Femur (tissue), 1 donor: ENCODE measurements at places on chromosomes 5 and 9.

- DNase-seq = peak; percentile 64
These were observed 23.9 kb upstream of the MAPK9 start for GRCh38 chr5:180315762-180316212.

- no peak for DNase-seq
These were observed 105.8 kb downstream of the EFNA5 start for GRCh38 chr5:107564931-107565372.

DNA sequence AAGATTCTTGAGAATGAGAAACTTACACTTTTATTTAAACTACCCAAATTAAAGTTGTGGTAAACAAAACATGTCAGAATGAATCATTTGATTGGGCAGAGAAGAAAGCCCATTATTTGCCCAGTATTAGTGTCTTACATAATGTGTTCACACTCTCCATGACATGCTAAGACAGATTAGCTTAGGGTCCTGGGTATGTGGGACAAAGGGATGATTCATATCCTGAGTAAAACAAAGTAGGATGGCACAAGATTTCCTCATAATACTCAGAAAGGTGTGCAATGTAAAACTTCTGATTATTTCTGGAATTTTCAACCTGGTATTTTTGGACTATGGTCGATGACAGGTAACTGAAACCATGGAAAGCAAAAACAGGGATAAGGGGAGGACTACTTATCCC, 183.9 kb upstream of the POU5F2 start:
- DNase-seq = no peak

DNA sequence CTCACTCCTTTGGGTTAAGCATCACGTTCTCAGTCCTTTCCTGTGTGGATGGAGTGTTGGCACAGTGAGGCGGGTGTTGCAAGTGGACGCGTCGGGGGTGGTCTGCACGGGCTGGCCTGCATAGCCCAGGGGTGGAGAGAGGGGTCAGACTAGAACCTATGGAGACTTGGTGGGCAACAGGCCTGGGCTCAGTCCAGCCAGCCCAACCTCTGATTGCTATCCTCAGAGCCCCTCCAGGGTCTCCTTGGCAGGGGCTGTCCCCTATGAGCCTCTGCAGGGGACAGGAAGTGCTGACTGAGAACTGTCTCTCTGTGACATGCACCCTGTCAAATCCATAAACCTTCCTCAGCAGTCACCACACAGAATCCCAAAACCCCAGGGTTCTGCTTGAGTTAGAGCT, 2.3 kb downstream of the DCANP1 start:
- DNase-seq = peak; percentile 20

DNA sequence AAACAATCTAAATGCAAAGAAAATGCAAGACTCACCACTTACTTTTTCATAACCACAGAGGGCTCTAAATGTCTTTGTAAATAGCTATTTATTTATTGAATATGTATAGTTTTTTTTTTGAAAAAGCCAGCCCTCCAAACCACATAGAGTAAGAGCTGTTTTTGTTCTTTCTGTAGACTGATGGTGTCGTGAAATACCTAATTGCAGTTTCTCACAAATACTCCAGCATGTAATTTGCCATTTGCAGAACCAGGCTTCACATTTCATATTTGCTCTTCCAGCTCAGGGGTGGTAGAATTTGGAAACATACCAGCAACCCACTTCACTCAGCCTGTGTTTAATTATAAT, 159.8 kb downstream of the TMC1 start:
- no peak for DNase-seq

DNA sequence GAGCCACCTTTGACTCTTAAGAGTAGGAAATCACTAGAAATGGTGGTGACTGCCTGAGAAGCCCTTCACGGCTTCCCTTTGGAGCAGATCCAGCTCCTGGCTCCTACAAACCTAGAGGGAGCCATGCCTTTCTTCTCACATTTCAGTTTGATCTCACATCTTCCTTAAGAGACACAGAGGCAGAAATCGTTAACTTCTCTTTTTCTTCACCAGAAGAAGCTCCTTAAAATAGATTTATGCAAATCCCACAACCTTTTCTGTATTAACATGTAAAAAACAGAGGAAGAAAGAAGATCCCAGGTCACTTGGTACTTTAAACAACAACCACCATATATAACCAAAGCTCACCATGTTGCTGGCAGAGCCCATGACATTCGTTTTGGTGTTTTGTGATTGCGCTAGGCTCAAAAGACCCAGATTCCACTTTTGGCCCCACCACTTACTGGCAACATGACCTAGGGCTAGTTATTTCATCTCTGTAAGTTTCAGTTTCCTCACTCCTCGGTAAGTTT, 29.6 kb downstream of the PAX5 start:
- no peak for DNase-seq

- no peak for DNase-seq
These were observed 581.4 kb downstream of the CDK5RAP2 start for GRCh38 chr9:119998614-119999013.

- no peak for DNase-seq
These were observed 27.6 kb downstream of the TRPC7 start for GRCh38 chr5:136337788-136338187.

DNA sequence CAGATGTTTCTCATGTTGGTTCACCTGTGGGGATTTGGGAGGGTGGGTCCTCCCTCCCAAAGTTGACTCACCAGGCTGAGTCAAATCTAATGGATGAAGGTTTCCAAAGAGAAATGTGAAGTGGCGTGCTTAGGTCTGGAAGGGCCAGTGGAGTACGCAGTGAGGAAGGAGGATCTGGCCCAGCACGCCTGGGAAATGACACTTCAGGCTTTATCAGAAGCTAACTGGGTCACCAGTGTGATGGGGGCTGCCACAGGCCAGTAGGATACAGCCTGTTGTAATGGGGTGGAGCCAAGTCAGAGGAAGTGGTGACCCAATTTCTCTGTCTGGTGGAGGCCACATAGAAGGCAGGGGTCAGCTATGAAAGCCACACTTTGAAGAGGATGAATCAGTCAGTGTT, 18.0 kb downstream of the POLR1E start:
- DNase-seq = no peak

DNA sequence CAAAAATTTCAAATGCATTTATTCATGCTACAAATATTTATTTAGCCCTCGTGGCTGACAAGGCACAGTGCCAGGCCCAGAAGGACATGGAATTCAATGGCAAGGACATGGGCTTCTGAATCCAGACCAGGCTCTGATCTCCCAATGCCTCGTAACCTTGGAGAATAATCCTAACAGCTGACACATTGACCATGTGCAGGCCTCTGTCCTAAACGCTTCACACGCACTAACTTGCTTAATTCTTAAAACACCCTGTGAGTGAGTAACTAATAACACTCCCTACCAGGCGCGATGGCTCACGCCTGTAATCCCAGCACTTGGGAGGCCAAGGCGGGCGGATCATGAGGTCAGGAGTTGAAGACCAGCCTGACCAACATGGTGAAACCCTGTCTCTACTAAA, 33.2 kb downstream of the MYO10 start:
- peak; percentile 49 for DNase-seq

DNA sequence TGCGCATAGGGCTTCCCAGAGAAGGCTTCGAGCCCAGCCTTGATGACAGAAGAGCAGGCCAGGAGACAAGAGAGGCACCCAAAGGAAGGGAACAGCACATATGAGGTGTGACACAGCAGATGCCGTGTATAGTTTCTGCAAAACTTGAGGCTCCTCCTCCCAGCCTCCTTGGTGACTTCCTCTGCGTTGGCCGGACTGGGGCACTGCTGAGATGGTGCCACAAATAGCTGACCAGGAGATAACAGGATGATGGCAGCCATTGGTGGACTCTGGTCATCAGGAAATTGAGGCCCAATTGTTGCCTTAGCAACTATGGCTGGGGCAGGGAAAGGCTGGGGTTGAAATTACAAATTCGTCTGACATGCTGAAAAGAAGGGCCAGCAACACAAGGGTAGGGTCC, 4.8 kb upstream of the ZNF79 start:
- no peak for DNase-seq

DNA sequence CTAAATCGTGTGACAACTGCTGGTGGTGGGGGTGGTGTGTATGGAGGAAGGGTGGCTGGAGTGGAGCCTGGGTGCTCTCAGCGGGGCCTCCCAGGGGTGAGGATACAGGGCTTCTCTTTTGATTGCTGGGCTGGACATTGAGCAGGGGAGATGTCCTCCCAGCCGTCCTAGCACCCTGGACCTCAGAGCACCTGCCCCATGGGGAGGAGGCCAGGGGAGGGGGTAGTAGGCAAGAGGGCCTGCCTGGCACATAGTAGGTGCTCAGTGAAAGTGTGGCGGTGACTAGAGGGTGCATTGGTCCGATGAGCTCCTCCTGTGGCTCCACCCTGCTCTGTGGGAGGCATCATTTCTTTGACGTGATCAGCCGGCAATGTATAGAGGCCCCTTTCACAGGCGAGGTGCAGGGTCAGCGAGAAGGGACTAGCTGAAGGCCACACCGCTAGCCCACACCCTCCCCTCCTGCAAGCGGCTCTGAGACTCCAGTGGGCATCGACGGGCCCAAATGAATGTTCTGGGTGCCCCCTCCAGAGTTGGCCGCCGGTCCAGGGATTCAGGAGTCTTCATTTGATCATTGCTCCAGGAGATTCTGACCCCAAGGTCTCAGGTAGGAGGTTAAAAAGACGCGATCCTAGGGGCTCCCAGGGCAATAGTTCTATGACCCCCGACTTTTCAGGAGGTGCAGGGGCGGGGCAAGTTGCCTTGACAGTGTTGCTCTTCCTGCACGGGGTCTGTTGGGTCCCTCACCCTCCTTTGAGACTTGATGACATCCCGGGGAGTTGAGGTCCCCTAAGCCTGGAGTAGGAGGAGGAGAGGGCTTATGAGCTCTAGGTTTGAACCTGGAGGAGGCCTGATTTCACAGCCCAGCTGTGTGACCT, 255.5 kb downstream of the PBX3 start:
- no peak for DNase-seq

DNA sequence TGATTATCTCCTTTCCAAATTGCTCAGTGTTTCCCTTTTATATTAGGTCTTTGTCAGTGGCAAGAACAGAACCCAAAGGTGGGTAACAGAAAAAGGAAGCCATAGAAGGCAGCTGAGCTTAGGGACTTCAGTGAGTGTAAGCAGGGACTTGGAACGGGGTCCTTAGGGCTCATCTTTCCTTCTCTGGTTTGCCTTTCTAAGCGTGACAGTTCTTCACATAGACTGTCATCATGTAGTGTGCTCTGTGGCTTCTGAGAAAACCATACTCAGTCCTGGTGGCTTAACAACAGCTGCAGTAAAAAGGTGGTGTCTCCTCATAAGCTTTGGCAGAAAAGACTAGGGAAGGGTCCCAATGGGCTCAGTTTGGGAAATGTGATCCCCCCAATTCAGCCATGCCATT, 108.8 kb downstream of the SLC12A2 start:
- DNase-seq = no peak

- no peak for DNase-seq
These were observed 9.8 kb upstream of the ZDHHC11 start for GRCh38 chr5:860506-861150.

DNA sequence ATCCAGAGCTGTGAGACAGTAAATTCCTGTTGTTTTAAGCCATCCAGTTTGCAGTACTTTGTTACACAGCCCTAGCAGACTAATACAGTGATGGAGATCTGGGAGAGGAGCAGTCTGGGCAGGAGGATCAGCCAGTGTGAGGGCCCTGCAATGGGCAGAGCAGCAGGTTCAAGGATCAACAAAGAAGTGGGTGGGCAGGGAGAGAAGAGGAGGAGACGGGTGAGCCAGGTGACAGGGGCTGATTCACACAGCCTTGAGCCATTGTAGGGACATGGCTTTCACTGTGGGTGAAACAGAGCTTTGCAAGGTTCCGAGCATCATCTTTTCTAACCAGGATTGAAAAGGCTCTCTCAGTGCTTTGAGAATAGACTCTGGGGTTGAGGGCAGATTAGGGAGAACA, 88.2 kb upstream of the MVB12B start:
- DNase-seq = no peak

GRCh38 chr9:132630811-132631210, 39.0 kb downstream of the DDX31 start:
- no peak for DNase-seq

GRCh38 chr5:178602752-178603151, 12.6 kb upstream of the COL23A1 start:
- no peak for DNase-seq

DNA sequence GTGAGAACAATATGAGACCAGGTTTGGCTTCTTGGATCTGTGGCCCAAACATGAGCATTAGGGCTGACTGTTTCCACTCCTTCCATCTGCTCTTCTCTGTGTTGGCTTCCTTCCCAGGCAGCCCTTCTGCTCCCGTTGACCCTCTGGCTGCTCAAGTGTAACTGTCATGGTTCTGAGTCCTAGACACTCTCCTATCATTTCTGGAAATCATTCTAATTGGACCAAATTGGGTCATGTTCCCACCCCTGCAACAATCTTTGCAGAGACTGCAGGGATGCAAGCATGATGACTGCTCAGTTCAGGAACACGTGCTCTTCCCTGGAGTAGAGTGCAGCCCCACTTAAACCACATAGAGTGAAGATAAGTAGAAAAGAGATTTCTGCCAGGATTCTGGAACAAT, 741.4 kb downstream of the TAF11L14 start:
- no peak for DNase-seq

DNA sequence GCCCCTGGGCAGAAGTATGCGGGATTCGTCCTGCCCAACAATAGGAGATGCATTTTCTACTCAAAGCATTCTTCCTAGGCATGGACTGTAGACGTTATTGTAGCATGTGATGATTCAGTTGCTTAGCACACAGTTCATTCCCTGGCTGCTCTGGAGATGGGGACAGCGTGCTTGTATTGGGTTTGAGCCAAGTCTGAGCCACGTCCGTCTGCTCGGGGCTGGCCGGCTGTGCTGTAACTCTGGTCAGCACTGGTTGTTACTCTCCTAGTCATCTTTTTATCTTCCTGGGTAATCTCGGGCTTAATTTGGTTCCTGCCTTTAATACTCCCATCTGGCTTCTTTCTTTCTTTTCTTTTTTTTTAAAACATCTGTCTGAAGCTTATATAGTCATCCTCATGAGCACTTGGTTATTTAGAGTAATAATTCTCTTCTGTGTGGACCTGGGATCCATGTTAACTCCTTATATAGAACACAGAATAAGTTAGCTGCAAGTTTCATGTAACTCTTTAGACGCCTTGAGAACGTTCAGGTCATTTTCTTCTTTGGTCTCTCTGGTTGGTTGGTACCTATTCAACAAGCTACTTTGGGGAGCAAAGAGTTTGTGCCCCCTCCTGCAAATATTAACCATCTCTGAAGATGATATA, 118.8 kb upstream of the RPS23 start:
- DNase-seq = peak; percentile 91
